ENCODE measurements at places on chromosomes 6 and 20.

DNA sequence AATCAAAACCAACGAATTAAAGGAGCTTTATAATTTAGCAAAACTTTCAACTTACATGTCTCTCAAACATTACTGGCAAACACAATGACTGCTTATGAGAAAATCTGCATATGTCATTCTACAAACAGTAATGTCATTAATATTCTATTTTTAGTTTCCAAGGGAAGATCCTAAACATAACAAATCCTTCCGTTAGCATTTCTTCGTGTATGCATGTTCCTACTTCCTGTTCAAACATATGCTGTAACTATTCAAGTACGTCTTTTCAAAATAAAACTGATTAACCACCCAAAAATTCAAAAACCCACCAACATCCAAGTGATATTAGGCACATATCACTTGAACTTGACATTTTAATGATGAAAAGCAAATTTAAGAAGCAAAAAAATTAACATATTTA is 131.3 kb downstream of the HACE1 start:
- DNase-seq: no peak

DNA sequence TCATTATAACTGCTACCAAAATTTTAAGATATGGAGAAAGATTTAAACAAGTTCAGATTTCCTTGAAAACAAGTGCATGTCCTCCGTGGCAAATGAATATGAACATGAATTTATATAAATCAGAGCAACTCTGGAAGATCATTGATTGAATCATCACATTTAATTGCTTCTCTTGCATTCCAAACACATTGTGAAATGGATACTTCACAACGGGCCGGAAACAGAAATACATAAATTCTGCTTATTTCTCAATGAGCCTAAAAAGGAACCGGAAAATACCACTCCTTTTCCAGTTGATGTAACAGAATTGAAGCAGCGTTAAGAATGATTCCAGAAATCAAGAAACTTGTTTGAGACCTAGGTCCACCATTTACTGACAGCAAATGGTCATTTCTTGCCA is 134.6 kb upstream of the BTN3A2 start:
- DNase-seq: no peak

DNA sequence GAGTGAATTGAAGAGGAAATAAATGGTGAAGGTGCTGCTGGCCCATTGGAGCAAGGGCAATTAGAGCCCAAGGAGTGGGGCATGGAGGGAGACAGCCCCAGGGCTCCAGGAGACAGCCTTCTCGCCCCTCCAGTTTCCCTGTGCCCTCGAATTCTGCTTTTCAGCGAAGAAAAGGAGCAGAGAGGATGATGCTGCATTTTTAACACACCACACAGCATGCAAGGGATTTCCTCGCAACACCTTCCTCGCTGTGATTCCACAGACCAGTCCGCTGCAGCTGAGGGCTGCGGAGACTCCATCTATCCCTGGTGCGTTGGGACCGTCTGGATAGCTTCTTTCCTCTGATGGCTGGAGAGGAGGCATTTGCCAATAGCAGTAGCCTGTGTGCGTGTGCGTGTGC is 41.7 kb downstream of the PTCHD4 start:
- DNase-seq: no peak

DNA sequence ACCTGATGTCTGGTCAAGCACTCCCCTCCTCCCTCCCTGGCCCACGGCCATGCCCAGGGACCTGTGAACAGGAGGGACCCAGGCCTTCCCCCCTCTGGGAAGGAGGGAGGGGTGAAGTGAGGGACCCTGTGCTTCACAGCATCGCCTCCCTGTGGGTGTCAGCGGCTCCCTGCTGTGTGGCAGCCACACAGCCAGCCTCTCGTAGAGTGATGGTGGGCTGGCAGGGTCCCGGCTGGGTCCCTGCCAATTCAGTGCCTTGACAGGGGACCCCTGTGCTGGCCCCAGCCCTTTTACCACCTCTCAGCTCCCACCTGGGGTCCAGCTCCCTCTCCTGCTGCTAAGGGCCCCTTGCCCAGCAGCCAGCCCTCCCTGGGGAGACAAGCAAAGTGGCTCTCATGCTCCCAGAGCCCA is 31.3 kb upstream of the GRM4 start:
- no peak for DNase-seq

DNA sequence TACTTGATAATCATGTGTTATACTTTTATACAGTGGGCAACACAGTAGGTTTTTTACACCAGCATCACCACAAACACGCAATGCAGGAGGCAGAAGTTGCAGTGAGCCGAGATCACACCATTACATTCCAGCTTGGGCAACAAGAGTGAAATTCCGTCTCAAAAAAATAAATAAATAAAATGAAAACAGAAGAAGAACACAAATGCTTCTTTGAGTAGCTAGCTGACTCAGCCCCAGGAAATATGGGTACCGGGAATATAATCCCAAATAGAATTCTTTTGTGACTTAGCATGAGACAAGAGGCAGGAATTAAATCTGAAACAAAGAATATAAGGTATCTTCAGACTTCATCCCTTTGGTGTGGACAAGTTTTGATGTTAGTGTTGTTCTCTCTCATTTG is 164.2 kb upstream of the ATXN1 start:
- DNase-seq: no peak

DNA sequence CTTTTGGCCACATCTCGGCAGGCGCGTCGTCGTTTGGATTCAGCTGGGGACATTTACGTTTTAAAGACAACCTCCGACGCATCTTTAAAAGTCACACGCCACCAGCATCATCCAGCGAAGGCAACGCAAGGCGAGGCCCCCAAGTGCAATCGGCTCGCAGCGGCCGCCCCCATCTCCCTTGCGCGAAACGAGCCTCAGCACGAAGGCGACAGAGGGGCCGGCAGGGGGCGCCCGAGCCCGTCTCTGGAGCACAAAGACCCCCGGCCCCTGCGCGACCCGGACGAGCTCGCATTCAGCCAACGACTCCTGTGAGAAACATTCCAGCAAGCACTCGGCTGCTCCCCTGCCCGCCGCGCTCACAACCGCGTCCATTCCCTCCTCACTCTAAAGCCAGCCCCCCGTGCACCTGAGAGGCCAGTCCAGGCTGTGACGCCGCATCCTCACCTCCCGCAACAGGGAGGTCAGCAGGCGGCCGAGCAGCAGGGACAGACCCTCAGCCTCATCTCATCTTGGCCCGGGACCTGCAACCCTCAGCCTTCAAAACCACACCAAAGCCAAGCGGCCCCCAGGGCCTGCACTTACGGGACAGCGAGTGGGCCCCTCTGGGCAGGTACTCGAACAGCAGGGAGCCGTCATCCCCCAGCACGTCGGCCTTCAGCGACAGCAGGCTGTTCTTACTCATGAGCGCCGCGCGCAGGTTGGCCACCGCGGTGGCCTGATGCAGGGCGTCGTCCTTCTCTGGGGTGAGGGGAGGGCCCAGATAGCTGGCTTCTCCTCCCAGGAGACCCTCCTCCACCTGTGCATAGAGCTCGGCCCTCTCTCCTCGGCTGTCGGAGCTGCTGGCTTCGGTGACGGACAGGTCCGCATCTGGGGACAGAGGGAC is 35.8 kb downstream of the SLC2A4RG start:
- DNase-seq: no peak

DNA sequence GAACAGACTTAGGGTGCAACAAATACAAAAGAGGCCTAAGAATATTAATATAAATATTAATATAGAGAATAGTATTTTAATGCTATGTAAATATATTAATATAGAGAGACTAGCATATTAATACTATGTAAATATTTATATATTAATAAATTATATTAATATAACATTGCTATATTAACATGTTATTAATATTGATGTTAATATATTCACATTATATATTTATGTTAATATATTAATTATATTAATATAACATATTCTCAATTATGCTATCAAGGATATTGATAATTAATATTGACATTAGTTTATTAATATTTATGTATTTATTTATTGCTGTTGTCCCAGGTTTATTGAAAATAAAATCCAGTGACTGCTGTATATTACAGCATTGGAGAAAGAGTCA is 1.1 kb upstream of the MAS1L start:
- DNase-seq: no peak

GRCh38 chr20:6812530-6812929 is 45.0 kb downstream of the BMP2 start:
- no peak for DNase-seq

GRCh38 chr6:116730513-116730912 is 35.0 kb downstream of the FAM162B start:
- no peak for DNase-seq
